Natural killer cell treated with Interleukin-12 subunit alpha and Interleukin-12 subunit beta and Interleukin-15 and Interleukin-18, amount 100 ng/mL, for 72 hours (primary cell): ENCODE measurements at places on chromosomes 2 and 18. TPM values are rescaled to one million over a fixed set of nuclear protein-coding genes. Genes with fewer than 3 reads are reported as not detected.

- no peak for DNase-seq
- H3K27me3 ChIP-seq, result no peaks in the 10 kb centered on the region
- H3K4me3 ChIP-seq, result no peak overlapping the region
- no peaks in the 10 kb centered on the region for H3K36me3 ChIP-seq
- H3K4me1 ChIP-seq, result no peaks in the 10 kb centered on the region
These were observed 9.4 kb upstream of the ARHGAP28 start for GRCh38 chr18:6719910-6720683.

The SERPINB5 gene
- not detected for total RNA-seq

DNA sequence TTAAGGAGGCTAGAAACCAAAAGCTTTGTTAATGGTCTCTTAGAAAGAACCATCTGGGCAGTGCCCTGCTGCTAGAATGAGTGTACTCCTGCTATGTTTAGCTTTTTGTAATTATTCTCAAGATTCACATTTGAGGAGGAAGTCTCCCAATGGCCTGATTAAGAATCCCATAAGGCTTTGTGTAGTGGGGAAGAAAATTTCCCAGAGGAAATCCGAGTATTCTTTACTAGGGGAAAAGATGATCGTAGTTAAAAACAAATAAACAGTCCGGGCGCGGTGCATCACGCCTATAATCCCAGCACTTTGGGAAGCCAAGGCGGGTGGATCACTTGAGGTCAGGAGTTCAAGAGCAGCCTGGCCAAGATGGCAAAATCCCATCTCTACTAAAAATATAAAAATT is 117.9 kb downstream of the PTRHD1 start:
- H3K4me3 ChIP-seq, result no peak overlapping the region
- H3K4me1 ChIP-seq, result peaks cover 20% of the 10 kb centered on the region
- H3K36me3 ChIP-seq, result peaks cover 11% of the 10 kb centered on the region
- H3K27ac ChIP-seq, result no peak overlapping the region

The PUM2 gene
- total RNA-seq, result 144 TPM

The UGT1A5 gene
- not detected for total RNA-seq

DNA sequence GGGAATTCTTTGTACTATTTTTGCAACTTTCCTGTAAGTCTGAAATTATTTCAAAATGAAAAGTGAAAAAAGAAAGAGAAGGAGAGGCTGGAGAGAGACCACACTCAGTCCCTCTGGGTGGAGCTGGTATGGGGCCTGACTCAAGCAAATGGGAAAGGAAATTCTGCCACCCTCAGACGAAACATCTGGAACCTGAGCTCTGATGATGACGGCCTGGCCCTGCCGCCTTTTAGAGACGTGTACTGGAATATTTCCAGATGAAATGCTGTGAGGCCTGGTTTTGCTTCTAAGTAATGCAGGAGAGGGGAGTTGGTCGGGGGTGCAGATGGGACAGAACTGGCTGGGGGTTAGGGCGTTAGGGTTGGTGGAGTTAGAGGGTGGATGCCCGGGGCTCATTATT is 57.4 kb upstream of the GLI2 start:
- H3K4me3 ChIP-seq, result no peak overlapping the region
- no peak for DNase-seq
- no peak overlapping the region for H3K27ac ChIP-seq
- H3K4me1 ChIP-seq, result no peaks in the 10 kb centered on the region

GRCh38 chr2:238801791-238802190 is 46.1 kb upstream of the TWIST2 start:
- no peaks in the 10 kb centered on the region for H3K36me3 ChIP-seq
- no peak overlapping the region for H3K4me3 ChIP-seq
- DNase-seq, result no peak
- H3K4me1 ChIP-seq, result no peaks in the 10 kb centered on the region
- H3K27ac ChIP-seq, result no peak overlapping the region
- peaks cover 45% of the 10 kb centered on the region for H3K27me3 ChIP-seq
